ENCODE measurements at places on chromosomes 2 and 18.
A peak's percentile ranks its signal among the peaks of the same experiment; 100 is the strongest.

GRCh38 chr18:48892146-48892855 lies 58.5 kb downstream of the SMAD7 start:
- no peak for DNase-seq

GRCh38 chr2:195768431-195768830 lies 111.4 kb downstream of the SLC39A10 start:
- DNase-seq: no peak

GRCh38 chr2:86253424-86253823 lies 54.2 kb downstream of the MRPL35 start:
- DNase-seq: no peak

GRCh38 chr2:9707611-9708160 lies 76.9 kb upstream of the YWHAQ start:
- DNase-seq: no peak

GRCh38 chr2:43293744-43294695 lies 67.6 kb upstream of the ZFP36L2 start:
- DNase-seq: no peak

GRCh38 chr18:2891526-2892431 lies 45.0 kb downstream of the EMILIN2 start:
- DNase-seq: peak; percentile 12

DNA sequence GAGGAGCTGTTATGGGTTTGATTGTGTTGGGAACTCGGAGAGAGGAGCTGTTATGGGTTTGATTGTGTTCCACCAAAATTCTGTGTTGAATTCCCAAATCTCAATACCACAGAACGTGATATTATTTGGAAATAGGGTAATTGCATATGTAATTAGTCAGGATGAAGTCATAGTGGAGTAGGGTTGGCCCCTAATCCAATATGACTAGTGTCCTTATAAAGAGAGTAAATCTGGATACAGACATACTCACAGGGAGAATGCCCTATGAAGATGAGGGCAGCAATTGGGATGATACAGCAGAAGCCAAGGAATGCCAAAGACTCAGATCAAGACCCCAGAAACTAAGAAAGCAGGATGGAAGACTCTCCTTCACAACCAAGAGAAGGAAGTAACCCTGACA lies 1023.2 kb upstream of the ZEB2 start:
- no peak for DNase-seq

DNA sequence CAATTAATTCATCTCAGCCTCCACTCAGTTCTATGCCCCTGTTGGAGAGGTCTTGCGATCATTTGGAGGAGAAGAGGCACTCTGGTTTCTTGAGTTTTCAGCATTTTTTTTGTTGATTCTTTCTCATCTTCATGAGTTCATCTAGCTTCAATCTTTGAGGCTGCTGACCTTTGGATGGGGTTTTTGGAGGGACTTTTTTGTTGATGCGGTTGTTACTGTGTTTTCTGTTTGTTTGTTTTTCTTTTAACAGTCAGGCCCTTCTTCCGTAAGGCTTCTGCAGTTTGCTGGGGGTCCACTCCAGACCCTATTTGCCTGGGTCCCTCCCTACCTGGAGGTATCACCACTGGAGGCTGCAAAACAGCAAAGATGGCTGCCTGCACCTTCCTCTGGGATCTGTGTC lies 149.9 kb upstream of the RBBP8 start:
- no peak for DNase-seq
